ENCODE measurements at places on chromosomes 1 and 21.

DNA sequence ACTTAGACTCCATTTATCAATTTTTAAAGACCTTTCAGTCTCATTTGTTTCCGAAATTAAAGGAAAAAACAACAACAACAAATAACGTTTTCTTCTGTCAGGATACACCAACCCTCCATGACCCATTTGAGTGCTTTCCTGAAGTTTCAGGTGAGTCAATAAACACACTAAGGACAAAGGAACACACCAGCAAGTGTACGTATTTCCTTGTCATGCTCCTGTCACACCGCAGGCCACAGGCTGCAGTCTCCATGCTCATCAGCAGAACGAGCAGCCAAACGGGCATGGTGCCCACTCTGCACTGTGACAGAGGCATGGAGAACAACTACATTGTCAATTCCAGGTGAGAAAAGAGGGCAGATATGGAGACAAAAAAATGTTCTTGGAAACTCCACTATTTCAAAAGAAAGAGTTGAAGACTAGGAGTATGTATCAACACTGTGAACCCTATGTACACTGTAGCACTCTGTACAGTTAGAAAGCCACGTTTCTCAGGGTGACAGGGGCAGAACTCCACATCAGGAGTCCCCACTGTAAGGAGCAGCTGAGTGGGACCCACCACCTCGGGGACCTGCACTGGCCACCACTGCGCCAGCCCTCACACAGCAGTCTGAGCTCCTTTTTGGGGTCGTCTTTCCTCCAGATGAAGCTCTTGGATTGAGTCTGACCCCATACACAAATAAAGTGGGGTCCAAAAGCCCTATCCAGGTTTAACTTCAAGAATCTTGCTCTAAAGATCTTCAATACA lies 2.6 kb downstream of the PTTG1IP start:
- peak; percentile 75 for DNase-seq

- no peak for DNase-seq
These were observed 131.4 kb downstream of the HS2ST1 start for GRCh38 chr1:87045761-87046304.

GRCh38 chr1:214004014-214004413 lies 16.2 kb downstream of the PROX1 start:
- no peak for DNase-seq

DNA sequence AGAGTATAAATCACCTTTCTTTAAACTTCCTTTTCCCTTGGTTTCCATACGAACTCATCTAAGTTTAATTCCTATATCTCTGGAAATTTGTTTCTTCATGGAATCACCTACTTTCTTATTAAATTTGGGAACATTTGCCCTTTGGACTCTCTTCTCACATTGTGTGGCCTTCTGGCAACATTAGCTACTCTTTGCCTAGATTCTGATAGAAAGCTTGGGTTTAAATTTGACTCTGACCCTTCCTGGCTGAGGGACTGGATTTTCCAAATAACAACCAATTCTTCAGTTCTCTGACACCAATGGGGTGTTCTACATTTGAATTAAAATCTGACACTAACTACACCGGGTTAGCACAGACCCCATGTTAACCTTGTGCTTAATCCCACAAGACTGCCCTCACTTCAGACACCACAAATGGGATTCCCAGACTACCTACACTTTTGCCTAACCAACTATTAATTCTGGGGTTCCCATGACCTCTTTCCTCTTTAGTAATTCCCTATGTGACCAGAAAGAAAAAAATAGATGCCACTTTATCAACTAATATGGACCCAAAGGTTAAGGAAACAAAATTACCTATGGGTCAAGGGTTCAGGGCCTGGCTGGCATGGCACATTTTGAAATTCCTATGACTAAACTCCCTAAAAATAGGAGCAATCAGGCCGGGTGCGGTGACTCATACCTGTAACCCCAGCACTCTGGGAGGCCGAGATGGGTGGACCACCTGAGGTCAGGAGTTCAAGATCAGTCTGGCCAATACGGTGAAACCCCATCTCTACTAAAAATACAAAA lies 9.7 kb upstream of the THEM4 start:
- no peak for DNase-seq

- DNase-seq: no peak
These were observed 8.3 kb upstream of the GPR89B start for GRCh38 chr1:147919896-147920295.

GRCh38 chr1:14740016-14740415 lies 141.5 kb downstream of the KAZN start:
- DNase-seq: no peak

DNA sequence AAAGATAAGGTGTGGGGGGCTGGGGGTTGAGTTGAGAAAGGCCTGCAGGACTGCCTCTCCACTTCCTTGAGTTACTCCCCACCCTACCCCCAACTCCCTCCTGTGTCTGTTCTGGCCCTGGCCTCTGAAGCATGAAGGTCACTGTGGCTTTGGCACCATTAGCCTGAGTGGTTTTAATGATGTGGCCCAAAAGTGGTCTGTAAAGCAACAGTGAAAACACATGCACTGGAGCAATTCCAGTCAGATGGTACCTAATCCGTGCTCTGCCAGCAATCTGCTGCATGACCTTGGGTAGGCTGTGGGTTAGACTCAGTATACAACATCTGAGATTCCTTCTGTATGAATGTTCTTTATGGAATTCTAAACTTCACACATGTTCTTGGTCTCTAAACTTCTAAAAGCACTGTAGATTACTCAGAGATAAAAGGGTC lies 86.5 kb upstream of the ATP1A1 start:
- DNase-seq: no peak

GRCh38 chr1:208450958-208451357 lies 206.8 kb upstream of the PLXNA2 start:
- no peak for DNase-seq

- no peak for DNase-seq
These were observed 1098.6 kb upstream of the NCAM2 start for GRCh38 chr21:19899645-19900044.

DNA sequence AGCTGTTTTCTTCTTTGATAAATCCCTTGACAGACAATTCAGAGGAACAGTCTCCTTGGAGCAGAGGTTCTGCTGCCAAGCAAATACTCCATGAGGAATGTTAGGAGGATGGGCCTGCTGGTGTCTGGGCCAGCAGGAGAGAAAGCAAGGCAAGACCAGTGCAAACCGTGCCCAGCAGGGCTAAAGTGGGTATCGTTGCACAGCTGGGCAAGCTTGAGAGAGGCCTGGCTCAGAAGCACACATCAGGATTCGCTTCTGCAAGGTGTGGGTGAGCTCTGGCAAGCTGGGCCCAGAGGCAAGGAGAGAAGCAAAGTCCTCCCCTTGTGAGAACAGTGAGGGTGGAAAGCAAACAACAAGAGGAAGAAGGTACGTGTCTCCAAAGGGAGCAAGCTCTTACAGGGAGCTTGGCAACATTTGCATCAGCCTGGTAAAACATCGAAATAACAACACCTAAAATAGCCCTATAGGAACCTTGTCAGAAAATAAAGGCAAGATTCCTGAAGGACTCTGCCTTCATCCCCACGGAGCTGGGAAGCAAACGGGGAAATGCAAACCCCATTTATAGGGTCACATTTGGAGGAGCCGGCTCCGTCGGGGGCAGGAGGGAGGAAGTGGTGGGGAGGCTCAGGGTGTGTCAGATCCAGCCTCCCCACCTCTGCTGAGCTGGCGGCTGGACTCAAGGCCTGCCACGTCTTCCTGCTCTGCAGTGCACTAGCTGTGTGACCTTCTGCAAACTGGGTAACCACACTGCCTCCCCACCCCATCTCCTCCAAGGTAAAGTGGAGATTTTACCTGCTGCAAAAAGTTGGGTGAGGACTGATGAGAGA lies 62.3 kb upstream of the HIVEP3 start:
- no peak for DNase-seq

GRCh38 chr1:22388671-22389450 lies 62.8 kb upstream of the ZBTB40 start:
- DNase-seq: no peak

GRCh38 chr1:188129856-188130838 lies 1301.4 kb downstream of the PLA2G4A start:
- no peak for DNase-seq

DNA sequence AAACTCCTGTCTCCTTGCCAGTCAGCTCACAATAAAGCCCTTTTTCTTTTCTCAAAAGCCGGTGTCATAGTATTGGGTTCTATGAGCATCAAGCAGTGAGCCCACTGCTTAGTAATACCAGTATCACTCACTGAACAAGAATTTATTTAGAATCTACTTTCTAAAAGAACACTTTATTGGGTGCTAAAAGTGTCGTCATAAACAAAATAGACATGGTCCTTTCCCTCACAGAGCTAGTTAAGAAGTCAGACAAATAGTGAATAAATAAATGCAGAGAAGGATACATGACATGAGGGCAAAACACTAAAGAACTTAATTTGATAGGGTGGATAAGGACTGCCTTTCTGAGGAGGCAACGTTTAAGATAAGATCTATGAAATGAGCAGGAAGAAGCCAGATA lies 32.2 kb downstream of the EVI5 start:
- no peak for DNase-seq

GRCh38 chr21:38768471-38769063 lies 37.2 kb upstream of the ETS2 start:
- no peak for DNase-seq

DNA sequence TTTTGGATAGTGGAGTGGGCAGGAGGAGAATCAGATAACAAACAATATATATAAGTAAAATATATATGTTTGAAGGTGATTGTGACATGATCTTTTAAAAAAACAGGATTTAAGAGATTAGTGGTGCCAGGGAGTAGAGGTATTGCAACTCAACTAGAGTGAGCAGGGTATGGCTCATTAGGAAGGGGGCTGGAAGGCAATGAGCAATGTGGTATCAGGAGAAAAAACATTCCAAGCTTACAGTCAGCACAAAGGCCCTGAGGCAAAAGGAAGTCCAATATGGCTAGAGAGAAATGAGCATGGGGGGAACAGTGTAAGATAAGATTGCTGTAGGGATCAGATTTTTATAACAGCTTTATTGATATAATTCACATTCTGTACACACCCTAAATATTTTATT lies 5.3 kb upstream of the GADD45A start:
- no peak for DNase-seq

GRCh38 chr1:154717528-154717924 lies 109.5 kb upstream of the ADAR start:
- no peak for DNase-seq

DNA sequence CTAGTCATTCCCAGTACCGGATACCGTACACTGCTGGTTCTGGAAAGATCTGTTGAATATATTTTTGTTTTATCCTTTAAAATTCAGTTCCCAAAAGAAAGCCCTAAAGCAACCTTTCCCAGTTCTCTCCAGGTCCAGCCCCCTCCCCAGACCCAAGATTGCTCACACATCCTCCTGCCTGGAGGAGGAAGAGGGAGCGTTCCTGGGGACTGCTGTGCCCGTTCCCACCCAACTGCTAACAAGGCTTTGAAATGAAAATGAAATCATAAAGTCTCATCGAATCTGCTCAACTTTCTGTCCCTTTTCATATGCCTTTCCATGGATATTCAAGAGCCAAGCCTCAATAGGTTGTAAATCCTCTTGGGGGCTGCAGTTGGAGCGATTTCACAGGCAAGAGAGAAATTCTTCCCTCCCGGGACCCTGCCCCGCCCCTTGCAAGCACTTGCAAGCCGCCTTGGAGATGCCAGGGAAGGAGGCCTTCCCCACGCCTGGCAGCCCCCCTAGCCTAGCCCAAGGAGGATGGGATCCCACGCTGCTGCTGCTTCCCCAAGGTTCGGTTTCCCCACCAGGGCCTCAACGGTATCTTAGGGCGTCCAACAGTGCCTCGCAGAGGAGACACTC lies 113.2 kb upstream of the CACHD1 start:
- no peak for DNase-seq

DNA sequence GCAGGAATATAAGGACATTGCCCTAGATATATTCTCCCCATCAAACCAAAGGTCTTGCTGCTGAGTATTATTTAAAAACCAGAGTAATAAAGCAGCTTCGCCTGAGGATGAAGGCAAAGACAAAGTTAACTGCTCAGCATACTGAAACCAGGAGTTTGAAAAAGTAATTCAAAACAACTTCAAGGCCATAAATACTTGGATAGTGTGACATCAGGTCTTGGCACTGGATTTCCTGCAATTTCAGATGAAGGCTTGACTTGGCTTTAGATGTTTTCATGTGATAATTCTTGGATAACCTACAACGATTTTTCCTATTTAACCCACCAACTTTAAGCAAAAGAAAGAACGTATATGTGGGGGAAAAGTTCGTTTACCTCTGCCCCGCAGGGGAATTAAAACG lies 10.6 kb downstream of the SOD1 start:
- DNase-seq: no peak

GRCh38 chr1:40612345-40612831 lies 53.1 kb downstream of the RIMS3 start:
- no peak for DNase-seq

GRCh38 chr1:101363891-101364318 lies 127.1 kb downstream of the S1PR1 start:
- DNase-seq: no peak

GRCh38 chr1:39395357-39395831 lies 96.0 kb upstream of the BMP8A start:
- no peak for DNase-seq

DNA sequence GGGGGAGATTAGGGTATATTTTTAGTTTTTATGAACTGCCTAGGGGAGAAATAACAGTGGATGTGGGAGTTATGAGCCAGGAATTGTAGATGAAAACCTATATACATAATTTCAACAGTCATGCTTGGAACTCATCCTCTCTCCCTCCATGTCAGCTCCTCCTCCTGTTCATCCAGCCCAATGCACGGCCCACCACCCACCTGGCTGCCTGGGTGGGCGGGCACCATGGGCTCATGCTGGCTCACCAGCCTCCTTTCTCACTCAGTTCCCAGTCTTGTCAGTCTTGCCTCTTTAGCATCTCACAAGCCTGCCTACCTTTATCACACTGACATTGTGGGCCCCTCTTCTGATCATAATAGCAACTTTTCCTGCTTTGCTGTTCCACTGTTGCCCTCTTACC lies 336.0 kb downstream of the DISC1 start:
- DNase-seq: no peak

DNA sequence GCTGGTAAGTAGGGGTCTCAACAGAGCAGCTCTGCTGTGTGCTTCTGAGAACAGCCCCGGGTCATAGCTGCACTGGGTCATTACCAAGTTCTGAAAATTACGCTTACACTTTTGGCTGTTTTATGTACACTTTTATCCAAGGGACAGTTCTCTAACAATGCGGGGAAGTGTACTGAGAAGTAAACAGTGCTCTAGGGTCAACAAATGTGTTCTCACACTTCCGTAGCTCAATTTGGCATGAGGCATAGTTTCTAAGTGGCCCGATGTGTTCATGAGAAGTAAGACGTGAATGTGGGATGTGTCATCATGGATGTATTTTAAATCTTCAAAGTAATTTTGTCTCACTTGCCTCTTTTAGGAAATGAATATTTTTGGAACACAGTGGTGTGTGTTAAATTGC lies 10.9 kb upstream of the VAMP3 start:
- no peak for DNase-seq

GRCh38 chr1:208019257-208019656 lies 108.3 kb upstream of the CD34 start:
- no peak for DNase-seq

- DNase-seq: no peak
These were observed 21.9 kb upstream of the FCGR2A start for GRCh38 chr1:161483361-161483760.

Data from left ventricle myocardium inferior (tissue), 1 donor.